ENCODE measurements at places on chromosomes 16 and 17.

- peak; percentile 59 for DNase-seq
These were observed 10.0 kb downstream of the TMEM235 start for GRCh38 chr17:78241277-78242023.

DNA sequence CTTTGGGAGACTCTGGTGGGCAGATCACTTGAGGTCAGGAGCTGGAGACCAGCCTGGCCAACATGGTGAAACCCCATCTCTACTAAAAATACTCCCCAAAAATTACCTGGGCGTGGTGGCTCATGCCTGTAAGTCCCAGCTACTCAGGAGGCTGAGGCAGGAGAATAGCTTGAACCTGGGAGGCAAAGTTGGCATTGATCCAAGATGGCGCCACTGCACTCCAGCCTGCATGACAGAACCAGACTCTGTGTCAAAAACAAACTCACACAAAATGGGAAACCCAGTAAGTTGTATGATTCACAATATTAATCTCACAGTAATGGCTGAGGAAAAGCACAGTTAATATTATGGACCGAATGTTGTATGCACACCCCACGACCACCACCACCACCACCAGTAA, 24.3 kb downstream of the WSB1 start:
- DNase-seq = no peak

GRCh38 chr17:42779936-42780850, at the start of gene WNK4:
WNK4 (plus strand) TSS chr17:42780610; CDS start chr17:42780699, 89 bp downstream.
- no peak for DNase-seq

- no peak for DNase-seq
These were observed 10.9 kb downstream of the RABEP2 start for GRCh38 chr16:28913946-28914724.

GRCh38 chr17:59494757-59495368, 70.5 kb upstream of the DHX40 start:
- no peak for DNase-seq

GRCh38 chr17:77316191-77316641, 175.4 kb downstream of the SEC14L1 start:
- no peak for DNase-seq

GRCh38 chr16:10368969-10369551, 16.8 kb upstream of the ATF7IP2 start:
- DNase-seq = no peak

DNA sequence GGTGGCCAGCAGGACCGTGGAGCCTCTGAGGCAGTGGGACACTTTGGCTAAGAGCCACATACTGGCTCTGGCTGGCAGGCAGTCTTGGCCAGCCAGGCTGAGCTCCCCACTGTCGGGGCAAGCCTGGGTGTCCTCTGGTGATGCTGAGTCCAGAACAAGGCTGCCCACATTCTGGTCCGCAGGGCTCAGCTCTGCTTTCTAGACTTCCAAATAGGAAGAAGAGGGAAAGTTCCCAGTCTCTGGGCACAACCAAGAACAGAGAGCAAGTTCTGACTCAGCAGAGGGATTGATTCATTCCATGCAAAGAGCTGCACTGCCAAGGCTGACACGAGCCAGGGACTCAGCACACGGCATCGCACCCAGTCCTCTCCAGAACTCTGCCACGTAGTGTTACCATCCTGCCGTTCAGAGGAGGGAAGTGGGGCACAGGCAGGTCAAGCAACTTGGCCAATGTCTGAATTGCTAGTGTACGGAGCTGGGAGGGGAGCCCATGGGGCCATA, 58.9 kb downstream of the NOS2 start:
- DNase-seq = no peak

- DNase-seq = no peak
These were observed 74.6 kb downstream of the ZNF18 start for GRCh38 chr17:11922638-11923037.

- peak; percentile 61 for DNase-seq
These were observed 749 bp downstream of the GRIN2A start for GRCh38 chr16:10181196-10182162.

DNA sequence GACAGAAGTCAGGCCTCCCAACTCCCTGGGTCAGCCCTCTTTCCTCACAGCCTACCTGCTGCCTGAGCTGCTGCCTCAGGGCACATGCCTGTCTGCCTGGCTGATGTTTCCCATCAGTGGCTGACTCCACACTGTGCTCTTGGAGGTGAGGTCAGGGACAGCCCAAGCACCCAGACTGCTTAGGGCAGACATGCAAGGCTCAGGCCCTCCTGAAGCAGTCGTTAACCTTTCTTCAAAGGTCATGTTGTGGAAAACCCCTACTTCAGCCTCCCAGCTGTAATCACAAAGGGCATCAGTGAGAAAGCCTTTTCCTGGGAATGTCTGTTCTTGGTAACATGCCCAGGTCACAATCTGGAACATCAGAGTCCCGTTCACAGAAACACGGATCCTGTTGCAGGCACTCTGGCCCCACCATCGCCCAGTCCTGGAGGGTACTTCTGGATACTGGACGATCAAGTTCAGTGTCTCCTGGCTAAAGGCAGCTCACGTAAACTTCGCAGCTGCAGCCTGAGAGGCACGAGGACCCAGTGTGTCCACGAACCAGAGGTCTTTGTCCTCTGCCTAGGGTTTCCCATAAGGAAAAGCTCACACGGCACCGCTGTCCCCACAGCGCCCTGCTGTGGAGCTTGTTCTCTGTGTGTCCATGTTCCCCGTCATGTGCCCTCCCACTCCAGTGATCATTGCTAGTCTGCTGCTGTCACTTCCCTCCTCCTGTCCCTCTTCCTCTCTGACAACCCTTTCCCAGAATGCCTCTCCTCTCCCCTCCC, 54.9 kb downstream of the GNAO1 start:
- DNase-seq = peak; percentile 61

- no peak for DNase-seq
These were observed 1.2 kb upstream of the MT2A start for GRCh38 chr16:56607109-56607618.

- DNase-seq = no peak
These were observed 220.0 kb downstream of the SOX9 start for GRCh38 chr17:72340836-72341235.

DNA sequence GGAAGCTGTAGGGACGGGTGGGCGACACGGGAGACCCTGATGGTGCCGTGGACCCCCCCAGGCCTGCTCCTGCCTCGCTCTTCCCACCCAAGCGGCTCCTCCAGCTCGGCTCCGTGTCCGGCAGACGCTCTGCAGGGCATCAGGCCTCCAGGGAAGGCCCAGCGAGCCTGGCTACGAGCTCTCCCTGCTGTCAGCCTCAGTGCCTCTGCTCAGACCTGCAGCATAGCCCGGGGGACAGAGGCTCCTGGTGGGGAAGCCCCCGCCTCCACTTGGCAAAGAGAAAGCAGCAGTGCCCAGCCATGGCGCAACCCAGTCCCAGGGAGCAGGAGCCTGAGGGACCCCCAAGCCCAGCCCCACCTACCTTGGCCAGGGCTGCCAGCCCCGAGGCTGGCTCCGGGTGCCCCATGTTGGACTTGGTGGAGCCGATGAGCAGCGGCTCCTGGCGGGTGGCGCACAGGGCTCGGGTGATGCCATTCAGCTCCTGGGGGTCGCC, 5.9 kb downstream of the FASN start:
- DNase-seq = no peak

GRCh38 chr17:50677851-50678375, 29.8 kb downstream of the ANKRD40 start:
- no peak for DNase-seq

DNA sequence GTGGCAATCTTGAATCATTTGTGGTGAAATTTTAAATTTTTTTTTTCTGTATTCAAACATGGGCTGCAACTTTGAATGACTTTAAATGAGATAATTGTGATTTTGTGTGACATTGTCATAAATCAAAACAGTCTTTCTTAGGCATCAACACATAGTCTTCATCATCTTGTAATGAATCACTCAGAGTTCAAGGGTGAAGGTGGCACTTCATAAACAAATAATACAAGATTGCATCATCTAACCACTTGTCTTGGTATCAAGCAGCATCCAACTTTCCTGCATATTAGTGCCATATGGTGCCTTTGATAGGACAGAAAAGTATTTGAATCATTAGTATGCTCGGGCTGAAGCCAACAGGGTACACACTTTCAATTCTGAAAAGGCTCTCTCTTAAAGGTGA, 392.4 kb upstream of the GOT2 start:
- no peak for DNase-seq

DNA sequence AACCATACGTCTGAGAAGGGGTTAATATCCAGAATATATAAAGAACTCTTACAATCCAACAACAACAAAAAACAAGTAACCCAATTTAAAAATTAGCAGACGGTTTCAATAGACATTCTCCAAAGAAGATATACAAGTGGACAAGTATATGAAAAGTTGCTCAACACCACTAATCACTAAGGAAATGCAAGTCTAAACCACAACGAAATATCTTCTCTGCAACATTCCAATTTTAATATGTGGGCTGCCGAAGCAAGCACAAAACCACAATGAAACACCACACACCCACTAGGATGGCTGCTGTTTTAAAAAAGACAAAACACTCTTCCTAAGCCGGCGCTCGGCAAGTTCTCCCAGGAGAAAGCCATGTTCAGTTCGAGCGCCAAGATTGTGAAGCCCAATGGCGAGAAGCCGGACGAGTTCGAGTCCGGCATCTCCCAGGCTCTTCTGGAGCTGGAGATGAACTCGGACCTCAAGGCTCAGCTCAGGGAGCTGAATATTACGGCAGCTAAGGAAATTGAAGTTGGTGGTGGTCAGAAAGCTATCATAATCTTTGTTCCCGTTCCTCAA, 5.9 kb upstream of the SLC13A2 start:
- no peak for DNase-seq

GRCh38 chr16:1068451-1068850, 4.1 kb upstream of the SSTR5 start:
- no peak for DNase-seq

DNA sequence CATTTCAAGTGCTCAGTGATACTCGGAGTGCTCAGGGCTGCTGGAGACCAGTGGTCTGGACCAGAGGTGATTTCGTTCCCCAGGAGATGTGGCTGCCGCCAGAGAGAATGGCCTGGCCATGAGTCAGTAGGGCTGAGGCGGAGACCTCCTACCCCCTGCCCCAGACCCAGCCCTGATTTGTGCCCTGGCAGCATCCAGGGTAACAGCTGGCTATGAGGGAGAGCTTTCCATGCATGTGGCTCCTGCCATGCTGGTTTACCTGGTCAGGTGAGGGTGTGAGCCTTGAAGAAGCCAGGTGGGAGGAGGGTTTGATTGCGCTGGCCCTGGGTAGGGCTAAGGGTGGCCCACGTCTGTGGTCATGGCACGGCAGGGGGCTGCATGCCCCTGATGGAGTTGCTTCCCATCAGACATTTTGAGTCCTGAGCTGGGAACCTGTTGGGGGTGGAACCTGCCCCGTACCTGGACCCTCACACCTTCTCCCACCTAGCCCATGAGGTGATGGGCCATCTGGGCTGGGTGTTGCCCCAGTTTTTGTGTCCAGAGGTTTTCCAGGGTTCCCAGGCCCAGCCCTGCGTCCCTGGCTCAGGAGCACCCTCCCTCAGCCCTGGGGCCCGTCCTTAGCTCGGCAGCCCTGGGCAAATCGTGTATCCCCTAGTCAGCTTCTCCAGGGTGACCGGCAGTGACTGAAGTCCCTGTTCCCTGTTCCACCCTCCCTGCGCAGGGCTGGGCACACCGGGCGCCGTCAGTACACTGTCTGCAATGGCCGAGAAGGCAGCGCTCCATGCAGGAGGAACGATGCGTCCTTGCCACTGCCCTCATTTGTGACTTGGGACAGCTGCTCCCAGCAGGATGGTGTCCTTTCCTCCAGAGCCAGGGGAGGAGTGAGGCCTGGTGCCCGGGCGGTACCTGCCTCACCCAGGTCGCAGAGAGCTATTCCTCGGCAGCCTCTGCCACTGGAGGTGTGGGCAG, 9.0 kb upstream of the CSNK1D start:
- DNase-seq = no peak

DNA sequence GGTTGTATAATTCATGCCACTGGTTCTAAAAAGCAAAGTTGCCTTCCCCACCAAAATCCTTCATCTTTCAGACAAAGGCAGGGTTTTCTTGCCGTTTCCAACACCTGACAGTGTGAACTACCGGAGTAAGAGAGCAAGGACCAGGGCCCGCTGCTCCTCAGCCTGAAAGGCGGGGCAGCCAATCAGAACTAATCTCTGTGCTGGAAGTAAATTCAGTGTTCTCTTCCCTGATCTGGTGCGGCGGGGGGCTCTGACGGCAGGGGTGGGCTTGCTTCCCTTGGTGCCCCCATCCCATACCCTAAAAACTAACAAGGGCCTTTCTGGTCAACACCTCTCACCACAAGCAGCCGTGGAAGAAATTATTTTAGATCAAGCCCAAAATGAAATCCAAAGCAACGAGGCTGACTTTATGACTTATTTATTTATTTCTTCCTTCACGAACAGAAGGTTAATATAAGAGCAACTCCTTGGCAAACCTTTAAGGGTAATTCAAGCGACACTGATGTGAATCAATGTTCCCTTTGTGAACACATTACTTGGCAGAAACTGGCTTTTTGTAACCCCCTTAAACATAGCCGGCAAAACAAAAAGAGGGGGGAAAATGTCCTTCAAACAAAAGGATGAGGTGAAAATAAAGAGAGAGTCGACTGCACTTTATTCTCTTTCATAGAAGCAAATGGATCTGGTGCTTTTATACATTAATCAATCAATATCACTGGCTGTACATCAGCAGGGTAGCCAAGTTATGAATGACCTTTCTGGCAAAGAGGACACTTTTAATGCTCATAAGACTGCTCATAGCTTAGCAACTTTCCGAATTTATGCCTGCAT, 189.9 kb downstream of the ZFHX3 start:
- DNase-seq = no peak

DNA sequence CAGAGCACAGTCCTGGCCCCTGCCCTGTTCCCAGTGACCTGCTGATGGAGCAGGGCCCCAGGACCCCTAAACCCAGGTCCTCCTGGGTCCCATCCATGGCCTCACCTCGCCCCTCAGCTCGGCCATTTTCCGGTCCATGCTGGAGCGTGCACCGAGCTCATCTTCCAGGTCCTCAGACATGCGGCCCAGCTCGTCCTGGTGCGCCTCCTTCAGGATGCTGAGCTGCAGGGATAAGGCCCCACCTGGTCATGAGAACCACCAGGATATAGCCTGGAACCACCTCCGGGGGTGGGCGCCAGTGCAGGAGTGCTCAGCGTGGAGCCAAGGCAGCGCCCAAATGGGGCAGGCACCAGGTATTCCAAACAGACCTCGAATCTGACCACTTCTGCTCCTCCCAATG, 17.9 kb downstream of the CCDC102A start:
- no peak for DNase-seq

DNA sequence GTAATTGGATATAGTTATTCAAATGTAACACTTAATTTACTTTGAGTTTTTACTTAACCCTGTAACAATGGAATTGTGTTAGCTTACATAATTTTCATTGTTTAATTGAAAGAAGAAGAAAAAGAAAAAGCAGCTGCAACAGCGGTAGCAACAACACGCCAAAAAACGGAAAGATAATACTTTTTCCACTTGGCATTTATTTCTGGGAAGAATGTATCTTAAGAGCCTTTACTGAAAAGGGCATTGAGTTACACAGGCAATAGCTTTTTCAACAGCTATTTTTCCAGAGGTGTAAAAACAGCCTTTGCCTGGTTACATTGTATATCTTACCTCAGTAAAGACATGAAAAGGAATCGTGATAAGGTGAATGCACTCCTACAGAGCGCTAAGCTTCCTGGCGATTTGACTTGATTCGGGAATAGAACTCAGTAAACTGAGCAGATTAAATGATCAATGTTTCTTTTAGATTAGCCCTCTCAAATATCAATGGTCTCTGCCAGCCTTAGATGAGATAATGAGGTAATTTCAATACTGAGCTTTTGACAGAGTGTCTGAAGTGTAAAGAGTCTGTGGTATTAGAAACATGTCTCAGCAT, 311.3 kb downstream of the CDH13 start:
- no peak for DNase-seq

- DNase-seq = no peak
These were observed 87.1 kb downstream of the USP22 start for GRCh38 chr17:20955427-20956323.

GRCh38 chr17:59853168-59853918, 39.4 kb downstream of the TUBD1 start:
- no peak for DNase-seq

All from C1 segment of cervical spinal cord (tissue), 14 donors.